Foreskin fibroblast (primary cell): ENCODE measurements at places on chromosomes 1 and 21.

DNA sequence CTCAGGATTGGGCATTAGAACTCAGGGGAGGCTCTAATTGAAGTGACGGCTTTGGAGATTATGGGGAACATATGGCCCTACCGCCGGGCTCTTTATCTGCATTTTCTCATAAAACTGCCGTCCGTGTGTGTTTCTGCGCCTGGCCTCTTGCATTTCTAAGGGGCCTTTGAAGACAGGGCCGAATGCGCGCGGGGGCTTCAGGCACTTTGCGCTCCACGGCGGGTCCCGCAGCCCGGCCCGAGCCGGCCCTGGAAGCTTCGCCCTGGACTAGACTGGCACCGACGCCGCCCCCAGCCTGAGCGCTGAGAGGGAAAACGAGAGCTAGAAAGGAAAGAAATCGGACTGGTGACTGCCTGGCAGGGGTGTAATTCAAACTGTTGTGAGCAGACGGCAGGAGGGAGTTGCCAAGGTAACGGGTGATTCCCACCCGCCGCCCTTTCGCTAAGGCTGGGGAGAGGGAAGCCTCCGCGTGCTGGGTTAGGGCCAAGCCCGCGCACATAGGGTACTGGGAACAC lies 120.7 kb downstream of the LMX1A start:
- peak; percentile 2 for DNase-seq

- DNase-seq, result no peak
Observed at GRCh38 chr1:25673962-25674806, 57.6 kb downstream of the MAN1C1 start.

DNA sequence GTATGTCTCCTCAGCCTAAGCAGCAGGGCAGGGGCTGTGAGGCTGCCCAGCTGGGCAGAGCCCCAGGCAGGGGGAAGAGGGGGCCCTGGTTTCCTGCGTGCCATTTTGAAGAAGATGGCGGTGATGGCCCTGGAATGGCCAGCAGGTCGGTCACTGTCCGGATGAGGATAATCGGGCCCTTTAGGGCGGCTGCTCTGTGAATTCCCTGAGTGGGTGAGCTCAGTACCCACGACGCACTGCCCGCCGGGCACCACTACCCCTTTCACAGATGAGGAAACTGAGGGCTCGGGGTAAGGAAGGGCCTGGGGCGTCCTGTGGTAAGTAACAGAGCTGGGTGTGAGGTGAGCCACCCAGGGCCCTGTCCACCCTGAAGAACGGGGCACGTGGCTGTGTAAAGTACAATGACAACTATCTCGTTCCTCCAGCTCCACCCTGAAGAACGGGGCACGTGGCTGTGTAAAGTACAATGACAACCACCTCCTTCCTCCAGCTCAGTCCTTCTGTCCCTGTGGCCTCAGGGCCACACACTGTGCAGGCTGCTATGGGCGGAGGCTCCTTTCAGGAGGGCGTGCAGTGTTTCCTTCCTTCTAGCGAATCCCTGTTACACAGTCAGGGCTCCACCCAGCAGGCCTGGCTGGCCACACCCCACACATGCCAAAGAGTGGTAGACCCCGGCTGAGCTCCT lies 23.2 kb downstream of the ITGB2 start:
- no peak for DNase-seq

DNA sequence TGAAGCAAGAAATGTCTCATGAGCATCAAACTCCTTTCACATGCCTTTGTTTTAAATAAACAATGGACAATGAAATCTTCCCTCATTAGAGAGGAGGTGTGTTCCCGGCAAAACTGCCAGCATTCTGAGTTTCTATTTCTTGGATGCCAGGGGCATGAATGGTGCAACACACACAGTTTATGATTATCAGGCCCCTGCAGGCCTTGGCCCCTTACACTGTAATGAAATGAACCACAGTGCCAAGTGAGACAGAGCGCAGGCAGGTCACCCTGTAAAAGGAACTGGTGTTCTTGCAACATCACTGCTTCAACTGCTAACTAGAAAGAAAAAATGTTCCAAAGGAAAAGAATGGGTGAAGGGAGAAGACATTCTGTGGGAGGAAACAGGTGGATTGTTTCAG lies 3.8 kb upstream of the PIGC start:
- DNase-seq, result no peak

DNA sequence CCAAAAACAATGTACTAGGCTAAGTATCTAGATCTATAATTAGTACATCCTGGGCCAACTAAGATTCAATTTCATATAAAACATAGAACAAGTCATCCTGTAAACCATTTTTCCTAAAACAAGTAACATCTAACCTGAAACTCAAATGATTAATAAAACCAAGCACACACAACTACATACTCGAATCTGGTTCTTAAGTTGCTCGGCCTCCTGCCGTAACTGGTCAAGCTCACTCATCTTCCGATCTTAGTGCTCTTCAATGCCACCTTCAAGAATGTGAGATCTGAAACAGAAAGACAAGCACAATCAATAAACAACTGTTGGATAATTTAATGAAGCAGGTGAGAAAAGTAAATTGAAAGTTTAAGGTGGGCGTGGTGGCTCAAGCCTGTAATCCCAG lies 46.9 kb upstream of the NADK start:
- DNase-seq, result no peak

DNA sequence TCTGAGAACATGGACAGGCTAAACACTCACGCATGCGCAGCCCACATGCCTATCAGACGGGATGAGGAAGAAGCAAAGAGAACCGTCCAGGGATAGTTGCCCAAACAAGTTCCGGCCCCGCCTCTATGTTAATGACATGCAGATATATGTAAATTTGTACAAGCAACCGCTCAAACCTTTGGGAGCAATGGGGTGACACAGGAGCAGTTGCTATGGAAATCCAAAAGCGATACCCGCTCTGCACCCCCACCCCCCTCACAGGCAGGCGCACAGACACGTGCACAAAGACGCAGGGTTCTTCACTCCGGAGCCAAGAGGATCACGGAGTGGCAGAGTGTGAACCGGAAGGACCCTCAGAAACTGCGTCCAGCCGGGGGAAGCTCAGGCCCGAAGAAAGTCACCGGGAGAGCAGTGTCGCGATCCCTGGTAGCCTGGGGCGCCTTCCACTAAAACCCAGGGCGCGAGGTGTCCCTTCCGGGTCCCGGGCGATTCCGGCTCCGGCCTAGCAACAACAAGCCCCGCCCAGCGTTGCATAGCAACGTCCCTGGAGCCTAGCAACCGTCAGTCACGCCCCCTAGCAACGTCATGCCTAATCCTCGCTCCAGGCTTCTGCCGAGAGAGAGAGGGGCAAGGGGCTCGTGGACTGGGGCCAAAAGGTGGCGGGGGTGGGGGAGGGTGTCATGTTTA lies 24.1 kb upstream of the ADGRB2 start:
- DNase-seq, result peak; percentile 88

GRCh38 chr1:243848858-243849420 lies 1.1 kb downstream of the AKT3 start:
- DNase-seq, result peak; percentile 81

GRCh38 chr1:48644190-48644900 lies 132.3 kb downstream of the BEND5 start:
- no peak for DNase-seq

- DNase-seq, result peak; percentile 72
Observed at GRCh38 chr1:183871142-183871541, 66.2 kb downstream of the RGL1 start.

- DNase-seq, result no peak
Observed at GRCh38 chr1:245772325-245772724, 617.5 kb downstream of the KIF26B start.

- DNase-seq, result peak; percentile 82
Observed at GRCh38 chr1:230858918-230859729, 9.2 kb downstream of the C1orf198 start.
